ENCODE measurements at places on chromosomes 3 and 15.

DNA sequence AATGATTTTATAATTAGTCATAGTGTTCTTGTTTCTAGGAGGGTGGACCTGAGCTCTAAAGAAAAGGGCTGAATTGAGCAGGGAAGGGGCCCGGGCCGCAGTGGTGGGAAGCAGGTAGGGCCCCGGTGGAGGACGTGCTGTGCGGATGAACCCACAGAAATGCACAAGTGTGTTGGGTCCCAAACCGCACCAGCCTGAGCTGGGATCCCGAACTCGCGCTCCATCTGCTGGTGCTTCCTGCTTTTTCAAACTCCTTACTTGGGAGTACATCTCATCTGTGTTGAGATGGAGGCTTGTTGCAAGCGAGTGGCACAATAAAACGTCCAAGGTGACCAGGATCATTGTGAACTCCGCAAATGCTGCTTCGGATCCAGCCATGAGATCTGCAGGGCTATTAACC lies 244.8 kb upstream of the IGF1R start:
- DNase-seq = no peak

GRCh38 chr15:77144492-77145070 lies 73.7 kb upstream of the TSPAN3 start:
- no peak for DNase-seq

GRCh38 chr15:57591237-57591821 lies 375 bp upstream of the MYZAP start:
- no peak for DNase-seq

DNA sequence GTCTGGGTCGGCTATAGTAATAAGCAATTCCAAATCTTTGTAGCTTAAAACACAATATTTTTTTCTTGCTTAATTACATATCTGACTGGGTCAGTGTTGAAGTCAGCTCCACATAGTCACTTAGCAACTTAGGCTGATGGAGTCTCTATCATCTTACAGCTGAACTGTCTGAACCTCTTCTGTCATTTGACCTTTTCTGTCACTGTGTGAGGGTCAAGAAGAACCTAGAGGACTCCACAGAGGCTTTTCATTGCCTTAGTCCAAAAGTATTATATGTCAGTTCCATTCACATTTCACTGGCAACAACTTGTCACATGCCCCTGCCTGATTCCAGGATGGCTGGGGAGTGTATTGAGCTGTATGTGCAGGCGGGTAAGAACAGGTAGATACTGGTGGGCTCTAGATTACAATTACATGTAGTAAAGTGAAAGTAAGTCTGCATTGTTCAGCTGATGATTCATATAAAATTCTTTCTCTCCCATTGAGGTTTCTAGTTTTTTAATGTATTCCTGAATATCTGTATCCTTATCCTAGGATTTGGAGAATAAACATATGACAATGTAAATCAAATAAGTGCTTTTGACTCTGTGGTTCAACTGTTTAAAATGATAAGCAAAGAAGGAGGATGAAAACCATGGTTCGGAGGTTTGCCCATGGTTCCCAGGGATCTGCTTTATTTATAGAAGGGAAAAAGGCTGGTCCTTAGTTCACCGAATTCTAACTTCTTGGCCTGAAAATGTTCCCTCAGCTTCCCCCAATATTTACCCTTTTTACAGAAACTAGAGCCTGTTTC lies 5.8 kb upstream of the ARPP21 start:
- DNase-seq = no peak

DNA sequence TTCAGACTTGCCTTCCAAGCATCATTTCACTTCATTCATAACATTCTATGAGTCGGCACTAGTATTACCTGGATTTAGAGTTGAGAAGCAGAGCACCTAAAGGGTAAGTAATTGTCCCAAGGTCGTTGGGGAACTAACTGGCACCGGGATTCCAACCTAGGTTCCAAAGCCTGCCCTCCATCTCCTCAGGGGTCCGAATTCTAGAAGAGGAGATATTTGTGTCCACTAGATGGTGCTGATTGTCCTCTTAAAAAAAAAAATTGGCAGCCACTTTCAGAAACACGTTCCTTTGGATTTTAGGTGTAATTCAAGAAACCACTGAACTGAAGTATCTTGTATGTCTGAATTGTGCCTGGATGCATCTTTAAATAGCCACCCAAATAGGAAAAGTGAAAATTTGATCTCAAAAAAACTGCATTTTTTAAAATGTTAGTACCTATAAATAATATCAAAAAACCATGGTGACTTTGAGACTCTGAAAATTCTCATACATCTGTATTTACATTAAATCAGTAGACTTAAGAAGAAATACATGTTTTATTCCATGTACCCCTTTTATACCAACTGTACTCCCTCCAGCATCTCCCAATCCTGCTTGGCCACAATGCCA lies 3.9 kb upstream of the FSIP1 start:
- no peak for DNase-seq

DNA sequence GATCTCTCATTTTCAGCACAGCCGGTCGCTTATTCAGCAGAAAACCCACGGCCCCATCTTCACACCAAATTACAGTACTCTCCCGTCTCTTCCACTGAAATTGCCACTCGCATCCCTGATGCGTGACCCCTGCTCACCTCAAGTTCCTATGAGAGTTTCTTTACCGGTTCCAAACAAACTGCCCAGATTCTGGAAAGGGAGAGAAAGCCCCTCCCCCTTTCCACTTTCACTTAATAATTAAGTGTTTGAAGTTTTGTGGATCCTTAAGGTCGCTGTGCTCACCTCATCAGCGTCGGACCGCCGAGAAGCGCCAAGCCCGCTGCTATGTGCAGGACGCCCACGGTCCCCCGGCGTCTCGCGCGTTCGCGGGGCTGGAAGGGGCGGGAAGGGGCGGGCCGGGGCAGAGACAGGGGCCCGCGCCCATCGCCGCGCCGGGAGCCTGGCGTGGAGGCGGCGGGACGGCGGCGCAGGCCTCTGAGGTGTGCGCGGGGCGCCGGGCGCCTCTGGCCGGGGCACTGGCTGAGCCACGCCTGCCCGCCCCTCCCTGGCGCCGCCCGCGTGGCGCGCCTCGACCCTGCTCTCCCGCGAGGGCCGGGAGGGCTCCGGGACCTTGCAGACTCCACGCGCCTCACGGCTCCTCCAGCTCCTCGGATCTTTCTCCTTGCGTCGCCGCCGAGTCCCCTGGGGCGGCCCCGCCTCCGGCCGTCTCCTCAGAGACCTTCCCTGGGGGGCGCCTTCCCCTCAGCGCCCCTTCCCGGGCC lies at the start of gene GPR156:
Gene GPR156 (minus strand): TSS at position 476 of the 761 bp plus-strand sequence. CDS start 41,124 bp downstream, outside the sequence.
- DNase-seq = peak; percentile 7

DNA sequence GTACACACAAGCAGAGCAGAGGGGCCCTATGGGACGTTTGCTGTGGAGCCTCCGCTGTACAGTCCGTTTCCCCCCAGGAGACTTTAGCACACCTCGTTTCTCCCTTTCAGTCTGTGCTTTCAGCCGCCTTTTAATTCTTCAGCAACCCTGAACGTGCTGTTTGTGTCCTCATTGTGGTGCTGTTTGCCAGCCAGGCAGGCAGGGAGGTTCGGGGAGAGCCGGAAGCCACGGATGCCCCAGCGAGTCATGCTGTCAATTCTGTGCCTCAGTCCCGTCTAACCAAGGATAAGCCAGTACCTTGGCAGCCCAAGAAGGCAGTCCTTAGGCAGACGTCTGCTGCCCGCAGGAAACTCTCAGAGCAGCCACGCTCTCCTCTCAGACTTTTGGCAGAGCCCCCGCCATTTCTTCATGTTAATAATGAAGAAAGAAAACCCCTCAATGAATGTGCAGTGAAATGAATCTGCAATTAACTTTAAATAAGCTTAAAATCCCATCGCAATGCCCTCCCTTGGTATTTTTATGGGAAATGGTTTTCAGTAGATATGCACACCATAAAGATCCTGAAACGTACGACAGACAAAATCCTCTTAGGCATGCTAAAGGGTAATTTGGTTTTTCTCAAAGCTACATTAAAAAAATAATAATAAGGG lies 158.6 kb downstream of the UACA start:
- no peak for DNase-seq

GRCh38 chr3:147398813-147399534 lies 7.4 kb downstream of the ZIC4 start:
- no peak for DNase-seq

DNA sequence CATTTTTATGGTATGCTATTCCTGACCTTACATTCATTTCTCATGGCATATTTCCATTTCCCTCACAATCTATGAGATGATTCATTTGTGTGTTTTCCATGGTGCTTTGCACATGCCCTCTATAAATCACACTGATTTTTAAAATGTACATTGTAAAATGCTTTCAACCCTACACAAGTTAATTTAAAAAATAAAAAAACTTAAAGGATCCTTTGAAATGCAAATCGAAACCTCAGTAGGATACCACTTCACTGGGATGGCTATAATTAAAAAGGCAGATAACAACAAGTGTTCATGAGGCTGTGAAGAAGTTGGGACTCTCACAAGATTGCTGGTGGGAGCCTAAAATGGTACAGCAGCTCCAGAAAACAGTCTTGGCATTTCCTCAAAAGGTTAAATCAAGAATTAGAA lies 83.5 kb downstream of the FMN1 start:
- no peak for DNase-seq

GRCh38 chr15:77622209-77622933 lies 10.3 kb downstream of the LINGO1 start:
- DNase-seq = no peak

GRCh38 chr3:197753263-197753662 lies 3.6 kb downstream of the FYTTD1 start:
- no peak for DNase-seq

- no peak for DNase-seq
These were observed 15.3 kb downstream of the CNOT10 start for GRCh38 chr3:32700244-32700643.

- no peak for DNase-seq
These were observed 3.9 kb upstream of the GCHFR start for GRCh38 chr15:40759961-40760360.

DNA sequence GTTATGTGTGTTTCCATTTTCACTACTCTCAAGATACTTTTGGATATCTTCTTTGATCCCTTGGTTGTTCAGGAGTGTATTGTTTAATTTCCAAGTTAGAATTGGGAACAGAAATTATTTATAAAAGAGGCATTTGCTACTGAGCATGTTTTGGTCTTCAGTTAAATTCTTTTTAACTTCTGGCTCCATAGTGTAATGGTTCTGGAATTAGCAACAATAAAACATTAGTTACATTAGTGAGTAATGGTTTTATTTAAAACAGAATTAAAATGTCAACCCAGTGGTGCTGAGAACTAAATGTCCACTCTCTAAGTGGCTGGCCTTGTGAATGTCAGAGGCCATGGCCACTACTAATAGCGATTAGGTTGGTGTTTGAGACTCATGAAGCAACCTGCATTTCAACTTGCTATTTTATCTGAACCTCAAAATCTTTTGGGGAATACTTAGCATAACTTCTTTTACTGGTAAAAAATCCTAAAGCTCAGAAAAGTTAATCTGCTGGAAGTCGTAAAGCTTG lies 19.5 kb upstream of the MASP1 start:
- no peak for DNase-seq

DNA sequence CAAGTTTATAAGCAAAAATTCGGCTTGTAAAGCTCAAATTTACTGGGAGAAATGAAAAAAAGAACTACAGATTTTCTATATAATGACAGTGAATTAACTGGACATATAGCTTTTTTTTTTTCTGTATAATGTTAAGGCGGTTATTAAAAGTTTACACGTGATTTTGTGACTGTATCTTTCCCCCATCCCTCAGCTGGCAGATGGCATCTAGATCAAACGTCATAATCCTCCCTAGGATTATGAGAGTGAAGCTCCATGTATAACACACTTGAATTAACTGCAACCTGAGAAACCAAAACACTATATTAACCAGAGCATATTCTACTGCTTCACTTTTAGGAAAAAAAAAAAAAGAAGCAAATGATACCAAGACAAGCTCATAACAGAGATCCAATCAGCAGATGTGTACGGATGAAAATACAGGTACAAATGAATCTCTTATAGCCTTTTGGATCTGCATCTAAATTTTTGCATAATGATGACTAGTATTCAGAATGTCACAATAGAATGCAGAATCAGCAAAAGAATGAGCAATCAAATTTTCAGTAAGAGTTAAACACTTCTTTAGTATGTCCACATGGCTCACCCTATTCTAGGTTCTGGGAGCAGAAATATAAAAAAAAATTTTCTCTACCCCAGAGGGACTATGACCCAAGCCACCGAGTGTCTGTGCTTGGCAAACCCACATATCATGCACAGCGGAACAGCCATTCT lies 12.4 kb downstream of the MOBP start:
- DNase-seq = no peak

DNA sequence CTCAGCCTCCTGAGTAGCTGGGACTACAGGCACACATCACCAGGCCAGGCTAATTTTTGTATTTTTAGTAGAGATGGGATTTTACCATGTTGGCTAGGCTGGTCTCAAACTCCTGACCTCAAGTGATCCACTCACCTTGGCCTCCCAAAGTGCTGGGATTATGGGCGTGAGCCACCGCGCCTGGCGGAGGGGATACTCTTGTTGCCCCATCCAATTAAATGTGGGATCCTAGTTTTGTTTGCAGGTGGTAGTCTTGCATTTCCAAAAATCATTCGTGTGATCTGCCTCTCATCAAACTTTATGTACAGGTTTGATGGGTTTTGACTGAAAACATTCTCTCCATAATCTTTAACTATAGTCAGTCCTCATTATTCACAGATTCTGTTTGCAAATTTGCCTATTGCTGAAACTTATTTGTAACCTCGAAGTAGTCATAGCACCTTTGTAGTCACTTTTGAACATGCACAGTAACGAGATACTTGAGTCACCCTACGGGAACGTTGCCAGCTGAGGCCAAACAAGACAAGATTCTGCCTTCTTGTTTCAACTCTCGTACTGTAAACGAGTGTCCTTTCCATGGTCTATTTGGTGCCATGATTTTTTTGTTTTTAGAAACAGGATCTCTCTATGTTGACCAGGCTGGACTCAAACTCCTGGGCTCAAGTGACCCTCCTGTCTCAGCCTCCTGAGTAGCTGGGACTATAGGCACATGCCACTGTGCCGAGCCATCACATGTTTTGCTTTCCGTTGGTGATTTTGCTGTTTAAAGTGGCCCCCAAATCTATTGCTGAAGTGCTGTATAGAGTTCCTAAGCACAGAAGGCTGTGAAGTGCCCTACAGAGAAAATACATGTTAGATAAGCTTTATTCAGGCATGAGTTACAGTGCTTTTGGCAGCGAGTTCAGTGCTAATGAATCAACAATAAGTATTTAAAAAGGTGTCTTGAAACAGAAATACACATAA lies 8.1 kb upstream of the MAPK6 start:
- DNase-seq = peak; percentile 56

GRCh38 chr3:115361806-115362205 lies 214.7 kb upstream of the ZBTB20 start:
- no peak for DNase-seq

GRCh38 chr15:50262533-50262932 lies 3.0 kb downstream of the HDC start:
- DNase-seq = peak; percentile 67

DNA sequence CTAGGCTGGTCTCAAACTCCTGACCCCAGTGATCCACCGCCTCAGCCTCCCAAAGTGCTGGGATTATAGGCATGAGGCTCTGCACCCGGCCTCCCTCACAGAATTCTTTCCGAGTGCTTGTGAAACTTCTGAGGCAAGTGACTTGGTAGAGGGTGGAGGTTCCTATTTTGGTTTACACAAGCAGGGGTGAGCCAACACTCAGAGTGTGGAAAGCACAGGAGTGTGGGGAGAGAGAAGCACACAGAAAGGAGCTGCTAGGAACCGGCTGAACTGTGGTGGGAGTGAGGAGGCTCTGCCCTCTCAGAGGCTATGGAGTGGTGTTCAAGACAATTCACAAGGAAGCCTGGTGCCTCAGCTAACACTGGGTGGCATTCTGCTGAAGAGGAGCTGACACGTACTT lies 7.7 kb downstream of the CAPN3 start:
- DNase-seq = no peak
